Esophagus squamous epithelium (tissue), 5 donors: ENCODE measurements at places on chromosomes 12 and 14.

DNA sequence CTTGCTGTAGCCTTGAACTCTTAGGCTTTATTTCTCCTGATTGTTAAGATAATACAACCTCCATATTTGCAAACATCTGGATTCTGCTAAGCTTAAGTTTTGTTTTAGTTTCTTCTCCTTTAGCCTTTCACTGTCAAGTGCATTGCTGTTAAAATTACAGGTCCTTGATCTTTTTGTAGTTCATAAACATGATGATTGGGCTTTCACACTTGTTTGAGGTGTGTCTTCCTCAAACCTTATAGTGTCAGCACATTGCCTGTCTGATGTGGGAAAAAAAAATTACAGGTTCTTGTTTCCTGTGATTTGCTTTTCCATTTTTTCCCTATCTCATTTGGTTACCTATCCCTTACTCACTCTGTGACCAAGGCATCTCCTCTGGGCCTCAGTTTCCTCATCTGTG is 59.2 kb downstream of the BICDL1 start:
- no peak for DNase-seq

DNA sequence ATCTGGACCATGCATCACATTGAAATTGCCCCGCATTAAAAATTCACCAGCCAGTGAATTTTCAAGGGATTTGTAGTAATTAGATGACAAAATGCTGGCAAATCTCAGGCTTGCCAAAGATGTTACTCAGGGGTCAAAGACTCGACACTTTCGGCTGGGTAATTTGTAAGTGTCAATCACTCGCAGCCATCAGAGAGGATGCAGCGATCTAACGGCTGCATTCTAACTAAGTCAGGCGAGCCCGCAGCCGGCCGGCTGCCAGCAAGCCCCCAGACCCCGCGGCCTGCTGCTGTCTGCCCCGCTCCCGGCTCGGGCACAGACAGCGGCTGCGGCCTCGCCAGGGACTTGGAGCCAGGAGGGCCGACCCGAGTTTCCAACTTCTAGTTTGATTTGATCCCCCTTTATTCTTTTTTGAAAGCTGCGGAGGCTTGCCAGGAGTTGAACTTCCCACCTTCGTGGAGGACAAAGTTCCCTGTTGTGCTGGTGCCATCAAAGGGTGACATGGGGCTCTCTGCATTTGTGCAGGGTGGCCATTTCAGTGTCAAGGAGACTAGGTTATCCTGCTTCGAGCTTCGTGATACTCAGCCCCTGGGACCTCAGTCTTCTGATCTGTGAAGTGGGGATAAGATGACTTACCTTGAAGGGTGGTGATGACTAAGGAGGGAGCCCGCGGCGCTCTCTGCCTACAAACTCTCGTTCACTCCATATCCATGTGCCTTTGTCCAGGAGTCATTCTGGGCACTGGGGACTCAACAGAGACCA is 169.9 kb downstream of the RBM19 start:
- no peak for DNase-seq

- no peak for DNase-seq
Observed at GRCh38 chr12:53174881-53175491, 5.5 kb upstream of the ZNF740 start.

- DNase-seq, result no peak
Observed at GRCh38 chr14:32254952-32255679, 52.0 kb upstream of the RNU6-8 start.

- no peak for DNase-seq
Observed at GRCh38 chr14:22579236-22579635, 9.8 kb downstream of the DAD1 start.

DNA sequence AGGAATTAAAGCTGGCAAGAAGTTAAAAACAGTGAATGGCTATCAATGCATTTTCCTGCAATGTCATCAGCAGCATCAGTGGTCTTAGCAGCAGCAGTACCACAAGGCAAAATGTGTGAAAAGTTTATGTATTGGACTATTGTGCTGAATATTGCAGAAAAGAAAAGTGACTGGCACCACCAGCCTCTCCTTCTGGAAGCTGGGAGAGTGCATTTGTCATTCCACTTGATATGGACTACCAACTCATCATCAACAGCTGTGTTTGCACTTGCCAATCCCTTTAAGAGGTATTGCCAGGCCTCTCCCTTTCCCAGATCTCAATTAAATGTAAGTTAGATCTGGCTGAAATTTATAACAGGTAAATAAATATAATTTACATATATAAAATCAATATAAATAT is 151.0 kb upstream of the GZMB start:
- no peak for DNase-seq

DNA sequence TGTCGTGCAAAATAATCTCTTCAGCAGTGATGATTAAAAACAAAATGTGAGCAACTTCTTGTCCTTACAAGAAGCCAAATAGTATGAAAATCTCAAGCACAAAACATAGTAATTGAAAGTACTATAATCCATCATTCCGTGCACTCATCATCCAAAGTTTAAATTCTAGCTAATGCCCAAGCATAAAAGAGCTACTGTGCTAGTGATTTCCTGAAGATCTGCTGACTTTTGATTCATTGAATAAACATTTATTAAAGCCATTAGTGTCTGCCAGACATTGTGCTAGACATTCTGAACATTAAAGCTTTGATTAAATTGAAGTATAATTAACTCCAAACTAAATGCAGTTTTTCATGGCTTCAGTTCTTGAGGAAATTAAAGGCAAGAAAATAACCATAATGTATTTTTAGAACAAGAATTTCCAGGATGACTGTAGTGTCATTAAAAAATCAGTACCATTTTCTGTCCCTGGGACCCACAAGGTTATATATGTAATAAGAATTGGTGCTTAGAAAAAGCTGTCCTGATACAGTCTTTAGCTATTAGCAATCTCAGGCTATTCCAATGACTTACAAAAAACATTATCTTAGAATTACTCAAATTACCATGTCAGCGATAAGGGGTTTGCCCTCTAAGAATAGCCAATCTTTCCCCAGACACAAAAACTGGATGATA is 71.7 kb downstream of the CMAS start:
- no peak for DNase-seq

- no peak for DNase-seq
Observed at GRCh38 chr12:104003596-104003995, 37.9 kb downstream of the TDG start.

DNA sequence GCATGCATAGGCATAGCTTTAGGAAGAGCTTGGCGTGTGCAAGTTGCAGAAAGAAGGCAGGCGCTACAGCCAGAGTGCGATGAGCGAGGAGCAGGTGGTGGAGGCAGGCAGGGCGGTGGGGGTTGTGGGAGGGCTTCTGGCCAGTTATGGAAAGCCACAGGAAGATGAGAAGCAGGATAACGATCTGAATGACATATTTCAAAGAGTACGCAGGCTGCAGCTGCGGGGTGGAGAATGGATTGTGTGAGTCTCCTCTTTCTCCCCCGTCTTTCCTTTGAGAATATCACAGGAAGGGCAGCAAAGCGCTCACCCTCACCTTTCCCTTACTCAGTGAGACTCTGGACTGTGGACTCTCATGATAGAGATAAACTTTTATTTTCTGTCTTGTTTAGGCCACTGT is 48.7 kb upstream of the PLXNC1 start:
- no peak for DNase-seq

GRCh38 chr12:5960783-5961182 is 15.7 kb upstream of the ANO2 start:
- no peak for DNase-seq

DNA sequence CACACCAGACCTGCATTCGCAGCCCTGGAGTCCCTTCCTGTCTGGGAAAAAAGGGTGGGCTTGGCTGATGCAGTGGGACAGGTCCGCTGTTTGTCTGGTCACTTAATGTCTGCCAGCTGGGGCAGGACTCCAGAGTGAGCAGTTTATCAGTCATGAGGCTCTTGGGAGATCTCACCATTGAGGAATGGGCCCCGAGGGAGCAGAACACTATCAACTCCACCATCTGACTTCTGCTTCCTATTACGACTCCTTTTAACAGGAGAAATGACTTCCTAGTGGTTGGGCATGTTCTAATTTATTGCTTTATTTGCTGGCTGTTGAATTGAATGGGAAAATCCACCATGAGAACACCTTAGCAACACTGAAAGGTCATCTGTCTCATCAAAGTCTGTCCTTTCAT is 182.5 kb upstream of the RASSF8 start:
- no peak for DNase-seq

DNA sequence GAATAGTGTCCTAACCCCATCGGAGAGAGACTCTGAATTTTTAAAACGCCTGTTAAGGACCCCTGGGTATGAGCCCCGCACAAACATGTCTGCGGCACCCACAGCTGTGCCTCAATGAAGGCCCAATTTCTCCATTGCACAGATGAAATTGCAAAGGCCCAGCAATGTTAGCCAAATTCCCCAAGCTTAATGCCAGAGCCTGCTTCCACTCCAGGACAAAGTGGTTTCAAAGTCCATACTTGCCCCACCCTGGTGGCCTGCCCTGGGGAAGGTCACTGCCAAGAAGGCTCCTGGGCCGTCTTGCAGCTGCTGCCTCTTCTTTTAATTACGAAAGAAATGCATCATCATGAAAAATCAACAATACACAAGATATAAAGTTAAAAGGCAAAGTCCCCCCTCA is 1179.7 kb downstream of the VRK1 start:
- no peak for DNase-seq

DNA sequence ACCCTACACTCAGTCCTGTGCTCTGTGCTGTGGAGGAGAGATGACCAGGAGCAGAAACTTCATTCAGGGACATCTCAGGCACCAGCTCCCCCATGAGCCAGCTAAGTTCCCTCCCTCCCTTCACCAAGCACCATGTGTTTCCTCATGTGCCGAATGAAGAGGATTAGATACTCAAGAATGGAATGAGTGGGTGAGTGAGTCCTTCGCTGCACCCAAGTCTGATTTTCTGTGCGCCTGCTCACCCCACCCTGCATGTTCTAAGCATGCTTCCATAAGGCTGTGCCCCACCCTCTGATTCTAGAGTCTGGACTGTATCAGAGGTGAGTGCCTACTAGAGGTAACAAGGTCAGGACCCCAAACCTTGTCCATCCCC is 12.1 kb downstream of the SERPINA5 start:
- DNase-seq, result no peak

DNA sequence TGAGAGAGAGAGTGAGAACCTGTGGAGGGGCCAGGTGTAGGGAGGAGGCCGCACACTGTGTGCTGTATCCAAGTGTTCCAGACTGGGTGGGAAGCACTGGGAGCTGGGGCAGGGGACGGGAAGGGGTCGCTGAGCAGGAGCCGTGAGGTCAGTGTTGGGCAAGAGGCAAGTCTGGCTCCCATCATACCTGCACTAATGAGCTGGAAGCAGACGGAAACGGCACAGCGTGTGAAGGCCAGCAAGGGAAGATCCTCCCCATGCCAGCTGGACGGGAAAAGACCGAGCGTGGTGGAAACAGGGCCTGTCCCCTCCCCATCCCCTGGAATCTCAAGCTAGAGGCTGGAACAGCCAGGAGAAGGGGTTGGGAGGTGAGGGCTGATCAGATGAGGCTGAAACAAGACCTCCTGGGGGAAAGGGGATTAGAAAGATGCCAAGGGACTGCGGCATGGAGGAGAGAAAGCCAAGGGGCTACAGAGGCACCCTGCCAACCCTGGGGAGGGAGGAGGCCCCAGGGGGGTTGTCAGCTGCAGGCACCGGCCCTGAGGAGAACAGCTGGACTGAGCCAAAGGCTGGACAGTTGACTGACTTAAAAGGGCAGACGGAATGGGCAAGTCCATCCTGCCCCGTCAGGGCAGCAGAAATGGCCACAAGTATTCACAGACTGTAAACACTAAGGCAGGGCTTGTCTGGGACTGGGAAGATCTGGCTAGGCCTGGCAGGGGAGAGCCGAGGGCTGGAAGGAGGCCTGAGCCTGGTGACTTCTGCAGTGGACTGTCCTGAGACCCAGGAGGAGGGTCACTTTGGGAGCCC is 19.0 kb upstream of the LTBP2 start:
- DNase-seq, result no peak

DNA sequence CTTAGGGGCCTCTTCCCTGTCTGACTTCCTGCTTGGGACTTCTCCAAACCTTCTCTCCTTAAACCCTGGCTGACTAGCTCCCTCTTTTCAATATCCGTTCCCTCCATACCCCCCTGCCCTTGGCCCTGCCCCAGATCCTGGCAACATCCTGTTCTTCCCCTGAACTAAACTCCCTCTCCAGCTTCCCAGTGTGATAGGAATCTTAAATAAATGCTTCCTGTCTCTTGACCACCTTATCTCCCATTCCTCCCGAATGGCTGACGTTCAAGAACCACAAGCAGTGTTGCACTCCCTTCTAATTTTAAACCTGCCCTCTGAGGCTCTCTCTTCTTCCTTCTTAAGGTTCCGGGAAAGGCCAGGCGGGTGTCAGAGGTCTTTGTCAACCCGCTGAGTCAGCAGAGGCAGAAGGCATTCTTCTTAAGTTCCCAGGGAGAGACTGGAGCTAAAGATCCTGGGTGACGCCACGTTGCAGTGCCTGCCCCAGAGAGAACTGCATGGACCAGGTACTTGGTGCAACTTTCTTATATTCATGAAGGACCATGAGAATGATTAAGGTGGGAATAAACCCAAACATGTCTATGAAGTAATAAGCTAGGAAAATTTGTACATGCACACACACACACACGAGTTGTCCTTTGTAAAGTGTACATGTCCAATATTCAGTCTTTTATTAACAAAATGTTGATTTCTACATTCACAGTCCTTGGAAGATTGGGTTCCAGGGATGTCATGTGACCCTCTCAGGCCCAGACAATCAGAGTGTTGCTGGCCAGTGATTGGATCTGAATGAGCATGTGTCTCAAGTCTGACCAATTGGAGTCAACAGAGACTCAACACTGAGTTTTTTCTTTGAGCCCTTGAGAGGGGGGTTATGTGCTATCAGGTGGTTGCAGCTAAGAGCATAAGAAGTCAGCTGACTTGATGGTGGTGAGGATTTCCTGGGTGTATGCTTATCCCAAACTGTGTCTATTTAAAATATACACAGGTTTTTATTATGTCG is 420.2 kb upstream of the TBX3 start:
- no peak for DNase-seq

DNA sequence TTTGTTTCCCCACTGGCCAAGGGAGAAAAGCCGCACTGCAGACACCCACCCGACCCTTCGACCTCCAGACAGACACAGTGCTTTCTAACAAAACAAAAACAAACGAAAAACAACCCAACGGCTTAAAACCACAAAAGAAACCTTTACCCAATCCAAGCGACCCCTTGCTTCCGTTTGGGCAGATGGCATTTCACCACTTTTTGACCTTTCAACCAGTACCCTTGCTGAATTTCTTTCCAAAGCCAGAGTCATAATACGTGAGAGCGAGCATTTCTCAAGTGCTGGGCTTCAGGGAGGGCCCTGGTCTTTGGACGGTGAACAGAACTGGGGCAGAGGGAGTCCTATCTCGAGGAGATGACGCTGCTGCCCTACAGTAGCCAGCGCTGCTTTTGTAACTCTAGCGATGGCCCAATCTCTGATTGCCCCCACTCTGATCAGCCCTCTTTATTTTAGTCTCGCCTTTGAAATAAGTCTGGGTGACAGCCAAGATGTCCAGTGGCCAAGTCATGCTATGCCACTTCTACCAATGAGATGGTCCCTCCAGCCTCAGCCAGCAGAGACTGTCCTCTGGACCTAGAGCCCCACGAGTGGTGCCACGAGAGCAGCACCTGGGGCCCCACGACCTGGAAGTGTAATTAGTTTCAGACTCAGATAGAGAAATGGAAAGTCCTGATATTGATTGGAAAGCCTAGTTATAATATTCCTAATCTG is 21.9 kb upstream of the ADIPOR2 start:
- no peak for DNase-seq
